Hepatocyte (in vitro differentiated cells): ENCODE measurements at places on chromosomes 7 and 10.
A peak's percentile ranks its signal among the peaks of the same experiment; 100 is the strongest.

GRCh38 chr7:79608005-79608404 is 154.5 kb upstream of the MAGI2 start:
- H3K4me1 ChIP-seq = peaks cover 6% of the 10 kb centered on the region
- no peak overlapping the region for H3K27ac ChIP-seq
- peak; percentile 38 for DNase-seq
- H3K4me3 ChIP-seq = no peak overlapping the region
- no peaks in the 10 kb centered on the region for H3K36me3 ChIP-seq

DNA sequence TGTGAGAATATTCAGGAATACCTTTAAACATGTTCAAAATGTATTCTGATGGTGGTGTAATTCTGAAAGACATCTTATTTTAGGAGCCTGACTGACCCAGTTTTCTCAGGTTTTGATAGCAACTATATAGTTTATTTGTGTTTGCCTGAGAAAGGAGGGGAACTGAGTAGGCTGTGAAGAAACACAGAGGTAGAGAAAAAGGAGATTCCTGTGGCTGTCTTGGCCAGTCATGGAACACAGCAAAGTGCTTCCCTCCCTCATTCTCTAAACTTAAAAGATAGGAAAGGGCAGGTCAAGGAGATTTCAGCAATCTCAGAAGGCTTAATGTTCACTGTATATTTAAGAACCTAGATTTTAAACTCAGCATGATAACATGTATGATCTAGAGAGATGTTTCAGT is 43.5 kb downstream of the ZMYND11 start:
- no peak for DNase-seq
- H3K36me3 ChIP-seq = no peaks in the 10 kb centered on the region
- H3K27ac ChIP-seq = no peak overlapping the region
- H3K27me3 ChIP-seq = no peaks in the 10 kb centered on the region

GRCh38 chr10:45433716-45434469 is 59.9 kb downstream of the ALOX5 start:
- H3K36me3 ChIP-seq = no peaks in the 10 kb centered on the region
- H3K4me3 ChIP-seq = no peak overlapping the region
- H3K4me1 ChIP-seq = no peaks in the 10 kb centered on the region
- no peak overlapping the region for H3K27ac ChIP-seq
- DNase-seq = no peak
- no peaks in the 10 kb centered on the region for H3K27me3 ChIP-seq

- H3K4me3 ChIP-seq = no peak overlapping the region
- no peak for DNase-seq
- no peaks in the 10 kb centered on the region for H3K27me3 ChIP-seq
- no peak overlapping the region for H3K27ac ChIP-seq
- H3K4me1 ChIP-seq = no peaks in the 10 kb centered on the region
- H3K36me3 ChIP-seq = no peaks in the 10 kb centered on the region
These were observed 20.4 kb upstream of the GPR37 start for GRCh38 chr7:124785994-124786393.

DNA sequence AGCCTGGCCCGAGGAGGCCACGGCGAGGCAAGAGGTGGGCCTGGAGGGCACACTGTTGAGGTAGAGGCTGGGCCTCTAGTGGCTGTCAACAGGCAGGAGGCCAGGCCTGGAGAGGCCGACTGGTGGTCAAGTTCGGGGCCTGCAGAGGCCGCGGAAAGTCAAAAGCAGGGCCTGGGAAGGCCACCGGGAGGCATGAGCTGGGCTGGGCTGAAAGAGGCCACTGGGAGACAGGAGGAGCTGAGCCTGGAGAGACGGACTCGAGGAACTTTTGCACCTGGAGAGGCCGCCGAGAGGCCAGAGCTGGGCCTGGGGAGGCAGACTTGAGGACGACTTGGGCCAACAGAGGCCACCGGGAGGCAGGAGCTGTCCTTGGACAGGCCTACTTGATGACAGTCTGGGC is 321.2 kb downstream of the ZNF479 start:
- DNase-seq = no peak

GRCh38 chr10:101814466-101815071 is 3.7 kb downstream of the OGA start:
- H3K27me3 ChIP-seq = no peaks in the 10 kb centered on the region
- H3K36me3 ChIP-seq = no peaks in the 10 kb centered on the region
- peaks cover 17% of the 10 kb centered on the region for H3K4me1 ChIP-seq
- peak overlapping the region; percentile 82 for H3K4me3 ChIP-seq
- no peak for DNase-seq

- H3K36me3 ChIP-seq = no peaks in the 10 kb centered on the region
- H3K4me3 ChIP-seq = no peak overlapping the region
- no peaks in the 10 kb centered on the region for H3K27me3 ChIP-seq
- H3K27ac ChIP-seq = no peak overlapping the region
These were observed 90.2 kb downstream of the UBE3C start for GRCh38 chr7:157228864-157229422.

DNA sequence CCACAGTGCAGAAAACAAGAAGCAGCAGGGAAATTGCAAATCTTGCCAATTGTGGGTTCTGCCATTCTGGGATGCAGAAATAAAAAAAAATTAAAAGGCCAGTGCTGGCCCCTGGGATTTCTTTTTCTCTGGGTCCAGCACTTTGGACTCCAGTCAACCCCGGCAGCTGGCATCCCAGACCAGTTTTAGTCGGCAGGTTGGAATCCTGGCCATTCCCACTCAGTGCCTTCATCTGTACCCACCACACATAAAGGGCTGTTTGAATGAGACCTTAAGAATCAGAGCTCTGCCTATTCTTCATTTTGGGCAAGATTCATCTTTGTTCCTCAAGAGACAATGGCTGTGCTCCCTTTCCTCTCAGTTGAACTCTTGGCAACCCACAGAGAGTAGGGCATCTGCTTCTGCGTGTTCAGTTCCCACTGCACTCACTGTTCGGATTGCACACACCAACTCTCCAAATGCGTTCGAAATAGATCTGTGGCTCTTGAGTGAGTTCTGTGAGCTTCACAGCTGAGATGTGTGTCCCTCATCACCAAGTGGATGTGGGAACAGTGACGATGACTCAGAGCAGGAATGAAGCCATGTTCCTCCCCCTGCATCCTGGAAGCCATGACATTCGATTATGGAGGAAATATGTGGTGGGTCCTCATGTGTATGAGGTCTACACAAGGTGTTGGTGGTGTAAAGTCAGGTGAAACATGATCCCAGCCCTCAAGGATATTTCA is 63.0 kb upstream of the EGFR start:
- no peaks in the 10 kb centered on the region for H3K4me1 ChIP-seq
- H3K36me3 ChIP-seq = no peaks in the 10 kb centered on the region

DNA sequence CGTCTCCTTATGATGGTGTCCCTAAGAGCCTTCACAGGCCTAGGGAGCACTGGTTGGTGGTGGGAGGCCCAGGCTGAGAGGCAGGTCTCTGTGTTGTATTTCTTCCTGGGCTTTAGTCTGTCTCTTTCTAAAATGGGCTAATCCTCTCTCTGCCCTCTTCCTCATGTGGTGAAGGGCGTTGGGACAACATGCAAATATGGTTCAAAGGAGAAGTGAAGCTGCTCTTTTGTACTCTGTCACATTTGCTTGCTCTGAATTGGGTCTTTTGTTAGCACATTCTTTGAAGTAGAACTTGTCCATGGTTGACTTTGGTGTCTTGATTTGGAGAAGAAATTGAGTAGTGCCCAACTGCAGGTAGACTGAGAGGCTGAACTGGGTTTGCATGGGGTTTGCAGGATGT is 814 bp downstream of the HK1 start:
- H3K4me3 ChIP-seq = no peak overlapping the region
- no peaks in the 10 kb centered on the region for H3K4me1 ChIP-seq
- H3K36me3 ChIP-seq = no peaks in the 10 kb centered on the region

DNA sequence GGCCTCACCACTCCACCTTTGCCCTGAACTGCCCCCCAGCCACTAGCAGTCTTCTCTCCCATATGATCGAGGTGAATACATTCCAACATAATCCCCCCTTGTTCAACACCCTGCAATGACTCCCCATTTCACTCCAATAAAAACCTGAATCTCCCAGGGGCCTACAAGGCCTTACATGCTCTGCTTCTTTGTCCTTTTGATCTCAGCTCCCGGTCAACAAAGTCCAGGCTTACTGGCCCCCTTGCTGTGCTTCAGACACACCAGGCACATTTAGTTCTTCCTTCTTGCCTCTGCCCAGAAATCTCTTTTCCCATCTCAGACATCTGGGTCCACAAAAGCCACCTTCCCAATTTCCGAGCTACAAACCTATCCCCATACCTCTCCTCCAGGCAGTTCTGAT is 14.0 kb downstream of the MET start:
- no peaks in the 10 kb centered on the region for H3K4me1 ChIP-seq
- H3K27ac ChIP-seq = no peak overlapping the region
- H3K4me3 ChIP-seq = no peak overlapping the region

GRCh38 chr7:24609059-24609458 is 35.8 kb downstream of the PALS2 start:
- no peak overlapping the region for H3K4me3 ChIP-seq
- H3K27ac ChIP-seq = no peak overlapping the region
- no peaks in the 10 kb centered on the region for H3K4me1 ChIP-seq
- H3K36me3 ChIP-seq = no peaks in the 10 kb centered on the region
- no peaks in the 10 kb centered on the region for H3K27me3 ChIP-seq

- H3K27ac ChIP-seq = no peak overlapping the region
- DNase-seq = no peak
- no peaks in the 10 kb centered on the region for H3K36me3 ChIP-seq
- H3K27me3 ChIP-seq = peaks cover 47% of the 10 kb centered on the region
- H3K4me1 ChIP-seq = peaks cover 4% of the 10 kb centered on the region
These were observed 2.5 kb upstream of the MLXIPL start for GRCh38 chr7:73626814-73627213.

DNA sequence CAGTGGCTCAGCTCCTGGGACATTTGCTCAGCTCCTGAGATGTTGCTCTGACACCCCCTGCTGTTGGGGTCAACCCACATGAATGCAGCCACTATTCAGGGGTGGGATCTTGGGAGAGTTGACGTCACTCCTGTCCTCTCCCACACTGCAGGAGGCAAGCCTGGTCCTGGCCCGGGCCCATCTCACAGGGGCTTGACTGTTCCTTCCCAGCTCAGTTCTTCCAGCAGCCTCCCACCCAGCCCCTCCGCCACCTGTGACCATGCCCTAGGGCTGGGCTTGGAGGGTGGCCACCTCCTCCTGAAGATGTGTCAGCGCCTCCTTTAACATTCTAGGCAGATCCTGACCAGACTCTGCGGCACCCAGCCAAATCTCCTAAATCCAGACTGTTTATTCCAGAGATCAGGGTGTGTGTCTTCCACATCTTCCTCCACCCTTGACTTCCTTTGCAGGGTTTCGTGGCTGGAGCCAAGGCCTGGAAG is 19.1 kb upstream of the OPALIN start:
- H3K36me3 ChIP-seq = no peaks in the 10 kb centered on the region
- DNase-seq = peak; percentile 50
- H3K27ac ChIP-seq = no peak overlapping the region
- no peaks in the 10 kb centered on the region for H3K4me1 ChIP-seq

GRCh38 chr10:103618575-103619423 is 125.3 kb downstream of the NEURL1 start:
- no peak overlapping the region for H3K4me3 ChIP-seq
- H3K36me3 ChIP-seq = no peaks in the 10 kb centered on the region
- no peaks in the 10 kb centered on the region for H3K27me3 ChIP-seq
- H3K4me1 ChIP-seq = peaks cover 29% of the 10 kb centered on the region

- no peaks in the 10 kb centered on the region for H3K36me3 ChIP-seq
- DNase-seq = no peak
- no peaks in the 10 kb centered on the region for H3K4me1 ChIP-seq
These were observed 23.4 kb downstream of the FRA10AC1 start for GRCh38 chr10:93678805-93679587.

DNA sequence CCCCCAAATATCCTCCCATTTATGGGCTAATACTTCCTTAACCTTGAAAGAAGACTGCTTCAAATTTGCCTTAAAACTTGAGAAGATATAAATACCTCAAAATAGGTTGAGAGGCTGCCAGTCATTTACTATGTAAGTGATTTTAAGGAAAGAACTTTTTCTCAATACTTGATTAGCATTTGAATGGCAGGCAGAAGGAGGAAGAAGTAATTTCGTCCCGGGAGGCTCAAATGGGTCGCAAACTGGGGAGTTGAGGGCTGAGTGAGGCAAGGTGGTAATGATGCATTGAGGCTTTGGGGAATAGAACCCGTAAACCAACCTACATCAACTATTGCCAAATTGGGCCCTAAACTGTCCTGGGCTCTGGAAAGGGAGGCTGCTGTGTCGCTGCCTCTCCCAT is 11.1 kb downstream of the CAMK1D start:
- no peaks in the 10 kb centered on the region for H3K4me1 ChIP-seq
- H3K36me3 ChIP-seq = no peaks in the 10 kb centered on the region
- no peak overlapping the region for H3K4me3 ChIP-seq
- H3K27me3 ChIP-seq = peaks cover 30% of the 10 kb centered on the region

GRCh38 chr7:73984481-73985205 is 43.3 kb upstream of the ELN start:
- no peak overlapping the region for H3K27ac ChIP-seq
- H3K36me3 ChIP-seq = no peaks in the 10 kb centered on the region
- H3K27me3 ChIP-seq = no peaks in the 10 kb centered on the region
- no peak overlapping the region for H3K4me3 ChIP-seq

- H3K4me3 ChIP-seq = no peak overlapping the region
- no peaks in the 10 kb centered on the region for H3K36me3 ChIP-seq
- no peaks in the 10 kb centered on the region for H3K4me1 ChIP-seq
- H3K27ac ChIP-seq = no peak overlapping the region
These were observed 37.3 kb upstream of the CNPY1 start for GRCh38 chr7:155583636-155584035.

DNA sequence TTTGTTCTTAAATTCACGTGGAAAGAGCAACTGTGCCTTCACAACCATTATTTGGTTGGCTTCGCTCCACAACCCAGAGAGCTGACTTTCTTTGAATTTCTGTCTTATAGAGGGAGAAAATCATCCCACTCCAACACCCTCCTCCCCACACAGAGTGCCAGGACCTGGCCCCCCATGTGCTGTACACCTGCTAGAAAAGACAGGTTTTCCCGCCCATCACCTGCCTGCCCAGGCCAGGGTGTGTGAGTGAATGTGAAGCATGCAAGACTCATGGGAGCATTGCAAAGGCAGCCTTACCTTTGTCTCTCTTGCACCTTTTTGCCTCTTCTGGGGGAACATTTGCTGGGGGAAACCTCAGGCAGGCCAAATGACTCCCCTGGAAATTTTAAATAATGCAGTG is 319.0 kb downstream of the TNS3 start:
- DNase-seq = no peak
- H3K4me1 ChIP-seq = peaks cover 9% of the 10 kb centered on the region
- no peak overlapping the region for H3K4me3 ChIP-seq

DNA sequence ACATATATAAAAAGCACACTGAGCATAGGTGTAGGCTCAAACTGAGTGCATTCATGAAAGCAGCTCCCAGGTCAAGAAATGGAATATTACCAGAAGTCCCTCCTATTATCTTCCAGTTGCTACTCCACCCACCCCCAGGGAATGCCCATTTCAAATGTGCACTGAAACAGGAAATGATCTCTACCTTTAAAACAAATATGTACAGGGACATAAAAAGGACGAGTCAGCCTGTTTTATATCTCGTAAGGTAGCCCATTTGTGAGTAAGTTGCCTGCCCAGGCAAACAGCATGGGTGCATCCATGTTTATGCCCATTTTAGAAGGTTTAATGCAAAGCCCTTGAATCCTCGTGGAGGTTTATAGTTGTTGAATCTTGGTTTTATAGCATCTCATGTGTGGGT is 10.4 kb downstream of the FFAR4 start:
- H3K4me1 ChIP-seq = no peaks in the 10 kb centered on the region
- no peaks in the 10 kb centered on the region for H3K27me3 ChIP-seq
- H3K27ac ChIP-seq = peak overlapping the region; percentile 28
